ENCODE measurements at places on chromosomes 1 and 21.

DNA sequence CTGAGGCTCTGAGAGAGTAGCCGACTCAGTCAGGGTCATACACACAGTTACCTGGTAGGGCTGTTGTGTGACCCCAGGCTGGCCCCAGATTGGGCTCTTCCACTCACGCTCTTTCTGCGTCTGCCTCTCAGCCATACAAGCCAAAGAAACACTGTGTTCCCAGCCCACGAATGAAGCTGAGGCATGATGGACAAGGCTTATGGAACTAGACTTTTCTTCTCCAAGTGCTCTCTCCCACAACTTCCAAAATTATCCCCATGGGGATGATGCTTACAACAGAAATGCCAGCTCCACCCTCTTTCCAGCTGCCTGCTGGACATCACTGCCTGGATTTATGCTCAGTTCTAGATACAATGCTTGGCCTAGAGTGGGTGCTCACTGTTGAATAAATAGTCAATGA lies 102.8 kb upstream of the JUN start:
- DNase-seq, result no peak

GRCh38 chr21:22728091-22728490 lies 1729.9 kb downstream of the NCAM2 start:
- no peak for DNase-seq

- no peak for DNase-seq
Observed at GRCh38 chr1:228977307-228977706, 242.0 kb downstream of the RHOU start.

GRCh38 chr1:27391511-27392095 lies 819 bp upstream of the GPR3 start:
- no peak for DNase-seq

- DNase-seq, result no peak
Observed at GRCh38 chr21:46322351-46323226, 1.1 kb downstream of the C21orf58 start.
